ENCODE measurements at places on chromosomes 3 and 15.

DNA sequence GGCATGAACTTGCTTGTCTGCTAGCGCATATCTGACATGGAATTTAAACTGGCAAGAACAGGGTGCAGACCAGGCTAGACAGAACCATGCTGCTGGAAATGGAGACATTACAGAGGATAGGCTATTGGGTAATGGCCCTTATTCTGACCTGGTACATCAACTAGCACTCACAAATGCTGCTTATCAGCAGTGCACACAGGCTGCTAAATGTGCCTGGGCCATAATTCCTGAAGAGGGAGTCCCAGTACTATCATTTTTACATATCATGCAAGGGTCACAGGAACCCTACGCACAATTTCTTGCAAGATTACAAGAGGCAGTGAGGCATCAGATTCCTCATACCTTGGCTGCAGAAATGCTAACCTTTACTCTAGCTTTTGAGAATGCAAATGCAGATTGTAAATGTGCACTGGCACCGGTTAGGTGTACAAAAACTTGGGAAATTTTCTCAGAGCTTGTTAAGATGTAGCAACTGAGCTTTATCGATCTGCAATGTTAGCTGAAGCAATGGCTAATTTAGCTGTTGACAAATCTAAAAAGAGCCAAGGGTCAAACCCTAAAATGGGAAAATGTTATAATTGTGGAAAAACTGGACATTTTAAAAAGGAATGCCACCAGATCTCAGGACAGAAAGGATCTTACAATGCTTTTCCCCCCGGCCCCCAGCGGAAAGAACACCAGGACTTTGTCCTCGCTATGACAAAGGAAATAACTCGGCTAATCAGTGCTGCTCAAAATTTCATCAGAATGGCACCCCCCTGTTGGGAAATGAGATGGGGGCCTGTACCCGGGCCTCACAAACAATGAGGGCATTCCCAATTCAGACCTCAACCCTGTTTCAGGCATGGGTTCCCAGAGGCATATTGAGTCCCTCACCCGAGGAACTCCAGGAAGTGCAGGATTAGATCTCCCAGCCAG lies 21.1 kb downstream of the CCRL2 start:
- no peak for DNase-seq

DNA sequence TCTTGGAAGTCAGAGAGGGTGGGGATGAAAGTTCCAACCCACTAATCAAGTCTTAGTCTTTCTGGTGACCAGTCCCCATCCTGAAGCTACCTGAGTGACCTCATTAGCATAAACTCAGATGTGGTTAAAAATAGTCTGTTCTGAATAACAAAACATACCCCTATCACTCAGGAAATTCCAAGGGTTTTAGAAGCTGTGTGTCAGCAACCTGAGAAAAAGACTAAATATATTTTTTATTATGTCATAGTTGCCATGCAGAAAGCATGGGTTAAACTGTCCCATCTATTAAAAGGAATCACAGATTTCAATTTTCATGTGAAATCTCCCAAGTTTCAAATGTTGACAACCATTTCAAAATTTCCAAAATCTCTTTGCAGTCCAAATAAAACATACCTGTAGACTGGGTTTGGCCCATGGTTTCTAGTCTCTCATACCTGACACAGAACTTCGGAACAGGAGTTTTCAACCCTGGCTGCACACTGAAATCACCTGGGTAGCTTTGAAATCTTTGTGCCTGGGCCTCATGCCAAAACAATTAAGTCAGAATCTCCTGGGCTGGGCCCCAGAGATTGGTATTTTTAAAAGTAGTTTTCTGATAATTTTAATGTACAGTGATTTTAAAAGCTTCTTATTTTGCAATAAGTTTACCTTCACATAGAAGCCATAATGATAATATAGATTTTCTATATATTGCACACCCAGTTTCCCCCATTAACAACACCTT lies 476.3 kb downstream of the RBMS3 start:
- DNase-seq = peak; percentile 37

DNA sequence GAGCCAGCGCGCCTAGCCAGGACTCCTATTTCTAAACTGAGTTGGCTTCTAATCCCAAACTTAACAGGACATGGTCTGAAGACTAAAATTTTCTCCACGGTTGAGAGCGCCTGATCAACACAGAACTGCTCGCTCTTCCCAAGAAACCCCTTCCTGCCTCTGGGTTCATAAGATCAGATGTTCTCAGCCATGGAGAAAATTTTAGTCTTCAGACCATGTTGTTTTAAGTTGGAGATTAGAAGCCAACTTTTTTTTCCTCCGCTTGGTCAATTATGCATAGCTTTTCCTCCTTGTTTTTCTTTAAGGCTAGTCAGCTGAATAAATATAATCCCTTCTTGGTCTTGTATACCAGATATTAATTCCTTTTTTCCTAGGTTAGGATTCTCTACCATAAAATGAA lies 356.6 kb upstream of the ADAMTS9 start:
- no peak for DNase-seq

DNA sequence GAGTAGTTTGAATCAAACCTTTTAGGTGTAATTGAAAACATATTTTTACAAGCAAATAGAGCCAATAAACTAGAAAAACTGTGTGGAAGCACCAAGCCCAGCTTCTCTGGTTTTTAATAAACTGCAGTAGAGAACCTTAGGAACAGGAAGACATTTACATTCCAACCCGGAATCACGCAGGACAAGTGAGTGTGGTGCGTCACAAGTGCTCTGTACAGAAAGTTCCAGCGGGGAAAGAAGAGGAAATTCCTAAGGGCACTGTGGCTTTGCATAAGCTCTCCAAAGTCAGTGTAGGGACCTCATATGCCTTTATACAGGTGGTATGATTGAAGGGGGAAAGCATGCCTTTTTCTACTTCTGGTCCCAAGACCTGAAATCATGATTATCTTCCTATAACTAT lies 21.6 kb downstream of the COL8A1 start:
- peak; percentile 97 for DNase-seq

GRCh38 chr3:48747015-48747615 lies 30.1 kb upstream of the IP6K2 start:
- DNase-seq = no peak

DNA sequence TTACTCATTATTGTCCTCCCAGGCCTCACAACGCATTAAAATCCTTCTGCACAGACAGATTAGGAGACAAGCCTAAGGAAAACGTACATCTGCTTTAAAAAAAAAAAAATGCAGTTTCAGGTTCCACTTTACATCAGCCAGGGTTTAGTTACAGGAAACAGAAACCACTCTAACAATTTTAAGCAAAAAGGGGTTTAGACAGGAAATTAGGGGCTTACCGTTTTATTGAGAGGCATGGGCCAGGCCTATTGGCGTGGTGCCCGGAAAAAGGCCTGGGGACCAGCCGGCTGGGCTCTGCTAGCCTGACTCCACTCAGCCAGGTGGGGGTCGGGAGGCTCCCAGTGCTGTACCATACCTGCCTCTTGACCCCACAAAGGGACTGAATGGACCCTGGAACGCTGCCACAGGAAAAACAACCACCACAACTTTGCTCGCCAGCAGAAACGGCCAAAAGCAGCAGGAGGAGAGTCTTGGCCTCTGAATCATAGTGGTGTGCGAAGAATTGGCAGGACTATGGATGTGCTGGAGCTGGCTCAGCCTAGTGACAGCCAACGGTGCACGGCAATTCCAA lies 124.3 kb downstream of the CHSY1 start:
- DNase-seq = peak; percentile 97

DNA sequence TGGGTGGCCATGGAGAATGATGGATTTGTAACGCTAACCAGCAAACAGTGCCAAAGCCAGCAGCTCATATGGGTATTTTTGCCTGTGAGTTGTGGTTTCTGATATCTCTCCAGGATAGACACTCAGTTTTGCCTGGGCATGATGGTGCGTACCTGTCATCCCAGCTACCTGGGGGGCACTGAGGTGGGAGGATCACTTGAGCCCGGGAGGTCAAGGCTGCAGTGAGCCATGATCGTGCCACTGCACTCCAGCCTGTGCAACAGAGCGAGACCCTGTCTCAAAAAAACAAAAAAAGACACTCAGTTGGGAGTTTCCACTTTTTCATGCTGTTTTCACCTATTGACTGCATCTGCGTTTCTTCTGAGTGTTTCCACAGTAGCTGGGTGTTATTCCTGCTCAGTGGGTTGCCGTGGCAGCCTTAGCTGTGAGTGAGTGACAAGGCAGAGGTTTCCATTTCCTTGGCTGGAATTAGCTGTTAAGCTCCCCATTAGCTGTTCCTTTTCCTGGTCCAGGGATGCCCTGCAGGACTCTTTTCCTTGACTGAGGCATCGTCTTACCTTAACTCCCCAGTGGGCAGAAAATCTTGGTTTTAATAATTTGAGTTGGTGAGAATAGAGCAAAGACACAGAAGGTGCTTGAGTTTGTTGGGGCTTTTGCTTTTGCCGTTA lies 14.2 kb upstream of the RPP14 start:
- no peak for DNase-seq

DNA sequence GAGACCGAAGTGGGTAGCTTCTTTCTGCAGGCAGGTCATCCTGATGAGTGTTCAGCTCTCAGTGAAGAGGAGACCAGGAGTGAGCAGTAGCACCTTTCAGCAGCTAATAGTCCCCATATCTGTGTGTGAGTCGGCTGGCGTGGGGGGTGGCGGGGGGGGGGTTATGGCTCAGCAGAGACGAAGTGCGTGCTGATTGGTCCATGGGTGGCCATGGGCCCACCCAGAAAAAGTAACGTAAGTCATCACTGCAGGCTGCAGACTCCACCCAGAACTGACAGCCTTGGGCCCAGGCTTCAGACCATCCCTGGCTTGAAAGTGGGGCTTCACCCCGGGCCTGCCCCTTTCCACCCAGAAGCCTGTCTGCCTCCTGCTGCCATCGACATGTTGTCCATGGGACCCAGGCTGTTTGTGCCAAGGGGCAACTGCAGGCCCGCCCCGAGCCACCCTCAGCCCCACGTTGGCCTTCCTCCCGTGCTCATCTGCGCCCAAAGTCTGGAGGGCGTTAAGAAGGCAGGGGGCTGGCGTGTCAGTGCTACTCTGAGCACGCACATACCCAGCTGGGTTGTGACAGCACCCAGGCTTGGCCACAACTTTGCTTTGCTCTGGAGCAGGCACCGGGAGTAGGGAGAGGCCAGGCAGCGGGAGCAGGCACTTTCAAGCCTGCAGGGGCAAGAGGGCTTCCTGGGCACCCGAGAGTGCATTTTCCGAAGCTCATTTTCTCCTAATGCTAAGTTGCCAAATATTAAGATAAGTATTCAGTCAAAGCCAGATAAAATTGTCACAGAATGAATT lies 511.7 kb upstream of the CDIN1 start:
- no peak for DNase-seq

DNA sequence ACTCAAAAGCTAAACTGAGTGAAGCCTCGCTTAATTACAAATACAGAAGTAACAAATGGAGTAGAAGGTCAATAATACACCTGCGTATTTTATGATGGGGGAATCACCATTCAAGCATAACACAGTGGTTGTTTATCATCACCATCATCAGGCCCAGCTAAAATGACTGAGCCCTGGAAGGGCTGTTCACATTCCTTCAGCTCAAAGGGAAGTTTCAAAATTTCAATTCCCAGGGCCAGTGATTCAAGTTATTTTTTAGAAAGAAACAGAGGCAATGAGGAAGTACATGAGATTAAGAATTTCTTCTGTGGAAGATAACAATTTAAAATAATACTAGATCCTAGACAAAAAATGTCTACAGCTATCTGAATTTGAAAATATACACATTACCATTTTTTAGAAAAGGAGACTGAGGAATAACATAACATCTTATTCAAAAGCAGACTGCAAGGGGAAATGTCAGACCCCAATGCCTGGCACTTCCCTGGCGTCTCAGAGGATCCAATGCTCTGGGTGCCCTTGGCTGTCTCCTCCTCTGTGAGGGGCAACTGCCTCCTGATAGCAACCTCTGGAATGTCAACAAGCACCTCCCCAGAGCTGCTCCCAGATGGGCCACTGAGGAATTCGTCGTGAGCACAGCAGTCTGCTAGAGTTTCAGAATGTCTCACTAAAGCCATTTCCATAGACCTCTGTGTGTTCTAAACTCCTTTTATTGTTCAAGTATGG lies 22.8 kb downstream of the EHD4 start:
- DNase-seq = no peak

GRCh38 chr3:113150250-113150649 lies 61.1 kb upstream of the BOC start:
- DNase-seq = no peak

- DNase-seq = no peak
These were observed 157.5 kb downstream of the MEGF11 start for GRCh38 chr15:66095871-66096687.

DNA sequence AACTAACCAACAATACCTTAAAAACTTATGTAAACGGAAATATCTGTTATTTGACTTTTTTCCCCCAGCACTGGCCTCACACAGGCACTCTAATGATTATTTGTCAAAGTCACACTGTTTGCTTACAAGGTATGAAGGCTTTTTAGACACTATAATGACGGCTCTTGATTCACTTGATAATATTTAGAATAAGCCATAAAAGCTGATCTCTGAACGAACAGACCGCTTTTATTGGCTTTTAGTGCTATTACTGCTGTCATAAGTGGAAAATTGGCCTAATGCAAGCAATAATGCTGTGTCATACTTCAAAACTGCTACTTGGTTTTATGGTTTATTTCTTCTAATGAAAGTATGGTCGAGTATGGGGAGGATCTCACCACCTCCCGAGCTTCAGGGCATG lies 35.1 kb downstream of the MDFIC2 start:
- no peak for DNase-seq

- DNase-seq = no peak
These were observed 18.4 kb upstream of the RETNLB start for GRCh38 chr3:108775649-108776048.

DNA sequence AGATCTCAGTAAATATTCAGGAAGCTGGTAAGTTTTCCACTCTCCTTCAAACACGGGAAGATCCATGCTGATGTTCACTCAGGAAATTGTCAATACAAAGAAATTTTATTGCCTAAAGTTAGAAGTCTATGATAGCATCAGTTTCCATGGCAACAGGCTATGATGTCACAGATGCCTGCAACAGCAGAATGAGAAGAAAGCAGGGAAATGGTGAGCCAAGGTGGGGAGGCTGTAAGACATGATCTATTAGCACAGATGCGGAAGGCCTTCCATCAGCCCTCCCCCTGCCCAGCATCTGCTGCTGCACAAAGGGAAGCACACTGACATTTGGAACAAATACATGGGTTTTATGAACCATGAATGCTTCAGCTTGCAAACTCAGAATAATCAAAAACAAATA lies 28.6 kb downstream of the EPHB1 start:
- DNase-seq = peak; percentile 4

GRCh38 chr3:46873521-46873920 lies 4.0 kb upstream of the PTH1R start:
- DNase-seq = no peak

GRCh38 chr3:175980486-175981090 lies 1121.5 kb downstream of the NAALADL2 start:
- DNase-seq = no peak

Data from fibroblast of mammary gland (primary cell).